Activated CD8-positive, alpha-beta memory T cell treated with anti-CD3 and anti-CD28 coated beads, Interleukin-2, amount 10 ng/mL, durations not matched to agents 7 days and 5 days (primary cell): ENCODE measurements at places on chromosomes 5 and 9.

- DNase-seq, result peak; percentile 71
Measured at GRCh38 chr9:93020771-93021670, 37.5 kb upstream of the SUSD3 start.

DNA sequence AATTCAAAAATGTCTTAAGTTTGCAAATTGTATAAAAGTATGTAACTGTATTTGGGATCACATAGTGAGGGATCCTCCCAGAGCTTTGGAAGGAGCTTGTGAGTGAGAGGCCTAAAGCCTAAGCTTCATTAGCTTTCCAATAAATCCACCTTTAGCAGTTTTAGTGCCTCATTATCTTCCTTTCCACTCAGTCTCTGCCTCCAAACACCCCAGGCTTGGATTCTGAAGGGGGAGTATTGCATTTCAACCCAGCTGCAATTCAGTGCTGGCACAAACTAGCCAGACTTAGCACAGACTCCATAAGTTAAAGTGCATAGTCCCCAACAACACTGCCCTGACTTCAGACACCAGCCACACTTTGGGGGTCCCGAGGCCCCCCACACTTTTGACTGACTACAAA is 113.5 kb downstream of the SMARCA2 start:
- DNase-seq, result no peak

DNA sequence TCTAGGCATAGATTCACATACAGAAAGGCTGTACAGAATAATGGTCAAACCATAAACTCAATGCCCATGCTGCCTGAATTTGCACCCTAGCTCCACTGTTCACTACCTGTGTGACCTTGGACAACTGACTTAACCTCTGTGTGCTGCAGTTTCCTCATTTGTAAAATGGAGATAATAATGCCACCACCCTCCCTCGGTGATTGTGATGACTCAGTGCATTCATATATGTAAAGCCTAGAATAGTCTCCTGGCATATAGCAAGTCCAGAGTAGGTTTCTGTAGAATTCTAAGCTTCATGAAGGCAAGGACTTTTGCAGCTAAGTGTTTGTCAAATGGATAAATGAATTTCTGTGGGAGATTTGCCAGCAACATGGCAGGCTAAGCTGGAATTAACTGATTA is 297.8 kb upstream of the NR4A3 start:
- DNase-seq, result no peak

- DNase-seq, result no peak
Measured at GRCh38 chr5:469752-470483, 26.9 kb downstream of the EXOC3 start.

DNA sequence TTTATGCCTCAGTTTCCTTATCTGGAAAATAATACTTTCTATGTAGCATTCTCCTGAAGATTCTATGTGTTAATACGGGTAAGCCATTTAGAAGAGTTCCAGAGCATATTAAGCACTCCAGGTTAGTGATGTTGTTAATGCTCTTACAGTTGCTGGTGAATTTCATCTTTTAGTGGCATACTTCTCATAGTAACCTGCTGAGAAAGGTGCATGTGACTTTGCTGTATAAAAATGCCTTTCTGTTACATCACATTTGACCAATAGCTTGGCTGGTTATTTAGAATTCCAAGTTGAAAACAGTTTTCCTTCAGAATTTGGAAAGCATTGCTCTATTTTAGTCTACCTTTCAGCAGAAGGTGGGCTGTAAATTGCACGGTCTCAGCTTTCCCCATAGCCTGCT is 27.2 kb downstream of the GCNT1 start:
- DNase-seq, result no peak

- DNase-seq, result no peak
Measured at GRCh38 chr9:93621922-93622321, 45.5 kb downstream of the PHF2 start.

DNA sequence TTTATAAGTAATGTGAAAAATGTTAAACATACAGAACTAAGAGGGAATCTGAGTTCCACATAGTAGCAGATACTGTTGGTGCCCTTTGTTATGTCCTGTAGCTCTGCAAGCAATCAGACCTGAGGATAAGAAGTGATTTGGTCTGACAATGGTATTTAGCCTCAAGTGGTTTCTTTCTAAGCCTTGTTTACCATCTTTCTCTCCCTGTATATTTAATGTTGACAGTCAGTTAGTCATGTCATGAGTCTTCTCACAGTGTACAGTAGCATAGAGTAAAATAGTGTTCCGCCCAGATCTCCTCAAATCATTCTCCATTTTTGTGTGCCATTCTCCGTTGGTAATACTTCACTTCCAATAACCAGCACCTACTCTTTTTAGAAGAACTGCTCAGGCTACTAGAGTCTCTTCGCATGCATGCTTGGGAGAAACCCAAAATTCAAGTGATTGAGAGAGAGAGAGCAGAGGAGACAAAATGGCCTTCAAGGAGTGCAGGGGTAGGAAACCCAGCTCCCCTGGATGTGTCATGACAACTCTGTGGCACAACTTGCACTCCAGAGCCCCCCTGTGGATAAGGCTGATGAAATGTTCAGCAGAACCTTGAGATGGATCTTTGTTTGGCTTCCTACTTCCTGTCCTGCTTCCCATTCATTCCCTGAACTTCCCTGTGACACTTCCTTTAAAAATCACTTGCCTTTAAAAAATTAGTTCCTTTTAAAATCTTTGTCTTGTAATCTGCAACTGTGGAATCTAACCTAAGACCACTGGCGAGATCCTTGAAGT is 129.2 kb upstream of the FST start:
- DNase-seq, result no peak

- peak; percentile 42 for DNase-seq
Measured at GRCh38 chr9:33524306-33524947, 376 bp downstream of the ANKRD18B start.
